NCI-H524 (cell line): ENCODE measurements at places on chromosomes 5 and 9.

DNA sequence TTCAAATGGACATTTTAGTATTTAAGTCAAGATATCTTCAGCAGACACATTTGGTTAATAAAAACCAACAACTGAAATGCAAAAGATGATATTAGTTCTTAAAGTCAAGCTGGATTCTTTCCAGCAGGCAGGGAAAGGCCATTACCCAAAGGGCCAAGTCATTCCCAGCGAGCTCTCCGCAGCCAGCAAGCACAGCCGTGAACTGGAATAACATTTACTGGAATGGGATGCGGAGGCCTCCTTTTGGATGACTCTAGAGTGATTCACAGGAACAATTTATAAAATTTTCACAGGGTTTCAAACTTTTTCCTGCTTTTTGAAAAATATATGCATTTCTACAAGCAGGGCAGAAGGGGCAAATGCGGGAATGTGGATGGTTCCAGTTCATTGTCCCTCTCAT is 76.6 kb upstream of the DAB2 start:
- no peak for DNase-seq

GRCh38 chr9:14362175-14362574 is 48.2 kb upstream of the NFIB start:
- DNase-seq: no peak

GRCh38 chr9:14497476-14497875 is 183.5 kb upstream of the NFIB start:
- no peak for DNase-seq

GRCh38 chr5:56605231-56605630 is 210.1 kb upstream of the MAP3K1 start:
- DNase-seq: no peak

DNA sequence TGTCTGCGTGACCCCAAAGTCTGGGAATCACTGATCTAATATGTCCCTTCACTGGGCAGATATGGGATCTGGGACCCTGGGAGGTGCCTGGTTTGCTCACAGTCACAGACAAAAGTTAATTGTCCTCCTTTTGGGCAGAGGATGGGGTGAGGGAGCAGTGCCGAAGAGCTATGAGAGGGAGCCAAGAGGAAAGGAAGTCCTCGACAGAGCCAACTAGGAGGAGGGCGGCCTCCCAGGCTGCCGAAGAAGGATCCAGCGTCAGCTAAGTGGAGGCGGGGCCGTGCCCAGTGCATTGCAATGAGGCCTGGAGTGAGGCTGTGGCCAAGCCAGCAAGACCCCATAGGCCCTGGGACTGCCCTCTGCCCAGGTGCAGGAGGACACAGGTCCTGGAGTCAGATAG is 11.4 kb downstream of the AIF1L start:
- DNase-seq: no peak

DNA sequence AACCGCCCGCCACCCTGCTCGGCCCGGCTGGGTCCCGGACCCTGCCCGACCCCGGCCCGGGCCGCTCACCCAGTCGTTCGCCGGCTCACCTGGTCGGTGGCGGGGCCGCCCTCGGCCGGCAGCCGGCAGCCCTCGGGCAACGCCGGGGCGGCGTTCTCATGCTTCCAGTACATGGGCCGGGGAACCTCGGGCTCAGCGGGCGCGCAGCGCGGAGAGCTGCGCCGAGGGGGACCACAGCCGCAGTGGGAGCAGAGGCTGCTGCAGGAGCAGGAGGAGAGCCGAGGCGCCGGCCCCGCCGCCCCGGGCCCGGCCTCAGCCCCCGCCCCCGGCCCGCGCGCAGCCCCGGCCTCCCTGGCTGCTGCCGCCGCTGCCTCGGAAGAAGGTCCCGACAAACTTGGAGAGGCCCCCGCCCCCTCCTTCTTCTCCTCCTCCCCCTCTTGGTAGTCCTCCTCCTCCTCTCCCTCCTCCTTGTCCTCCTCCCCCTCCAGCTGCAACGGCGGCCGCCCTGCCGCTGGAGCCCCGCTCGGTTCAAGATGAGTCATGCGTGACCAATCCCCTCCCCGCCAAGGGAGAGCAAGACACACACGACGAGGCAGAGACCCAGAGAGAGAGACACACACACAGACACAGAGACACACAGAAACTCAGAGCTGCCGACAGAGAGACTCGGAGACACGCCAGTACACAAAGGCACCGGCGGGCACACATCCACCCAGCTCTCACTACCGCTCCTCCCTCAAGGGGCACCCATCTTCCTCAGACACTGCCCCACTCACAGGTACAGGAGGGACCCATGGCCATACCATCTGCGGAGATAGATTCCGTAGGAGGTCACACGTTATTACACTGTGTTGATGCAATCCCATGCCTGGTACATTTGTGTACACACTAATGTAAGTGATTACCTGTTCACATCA is at the start of gene LHX6:
TSS of gene LHX6 (minus strand) at position 390 of the 917 bp plus-strand sequence. CDS start at position 173, 217 bp downstream.
- no peak for DNase-seq

- DNase-seq: no peak
Measured at GRCh38 chr9:104817437-104817836, 53.5 kb downstream of the NIPSNAP3B start.

GRCh38 chr5:83340511-83340918 is 131.0 kb upstream of the VCAN start:
- DNase-seq: no peak

DNA sequence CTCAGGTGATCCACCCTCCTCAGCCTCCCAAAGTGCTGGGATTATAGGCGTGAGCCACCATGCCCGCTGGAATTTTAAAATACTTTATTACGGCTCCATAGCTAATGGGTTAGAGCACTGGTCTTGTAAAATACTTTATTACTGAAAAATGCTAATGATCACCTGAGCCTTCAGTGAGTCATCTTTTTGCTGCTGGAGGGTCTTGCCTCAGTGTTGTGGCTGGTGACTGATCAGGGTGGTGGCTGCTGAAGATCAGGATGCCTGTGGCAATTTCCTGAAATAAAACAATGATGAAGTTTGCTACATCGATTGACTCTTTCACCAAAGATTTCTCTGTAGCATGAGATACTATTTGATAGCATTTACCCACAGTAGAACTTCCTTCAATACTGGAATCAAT is 26.0 kb upstream of the GNE start:
- DNase-seq: no peak

DNA sequence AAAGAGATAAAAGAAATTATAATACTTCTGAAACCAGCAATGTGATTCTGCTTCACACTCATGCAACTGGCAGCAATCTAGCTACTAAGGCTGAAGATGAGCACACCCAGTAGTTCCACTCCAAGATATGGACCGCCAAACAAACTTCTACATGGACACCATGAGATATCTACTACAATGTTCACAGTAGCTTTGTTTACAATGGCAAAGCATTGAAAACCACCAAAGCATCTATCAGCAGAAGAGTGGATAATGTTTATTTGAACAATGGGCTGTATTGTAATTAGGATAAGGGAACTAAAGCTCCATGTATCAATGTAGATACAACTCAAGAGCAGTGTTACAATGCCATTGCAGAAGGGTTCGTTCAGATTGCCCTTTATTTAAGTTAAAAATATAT is 91.2 kb upstream of the ERBIN start:
- no peak for DNase-seq

DNA sequence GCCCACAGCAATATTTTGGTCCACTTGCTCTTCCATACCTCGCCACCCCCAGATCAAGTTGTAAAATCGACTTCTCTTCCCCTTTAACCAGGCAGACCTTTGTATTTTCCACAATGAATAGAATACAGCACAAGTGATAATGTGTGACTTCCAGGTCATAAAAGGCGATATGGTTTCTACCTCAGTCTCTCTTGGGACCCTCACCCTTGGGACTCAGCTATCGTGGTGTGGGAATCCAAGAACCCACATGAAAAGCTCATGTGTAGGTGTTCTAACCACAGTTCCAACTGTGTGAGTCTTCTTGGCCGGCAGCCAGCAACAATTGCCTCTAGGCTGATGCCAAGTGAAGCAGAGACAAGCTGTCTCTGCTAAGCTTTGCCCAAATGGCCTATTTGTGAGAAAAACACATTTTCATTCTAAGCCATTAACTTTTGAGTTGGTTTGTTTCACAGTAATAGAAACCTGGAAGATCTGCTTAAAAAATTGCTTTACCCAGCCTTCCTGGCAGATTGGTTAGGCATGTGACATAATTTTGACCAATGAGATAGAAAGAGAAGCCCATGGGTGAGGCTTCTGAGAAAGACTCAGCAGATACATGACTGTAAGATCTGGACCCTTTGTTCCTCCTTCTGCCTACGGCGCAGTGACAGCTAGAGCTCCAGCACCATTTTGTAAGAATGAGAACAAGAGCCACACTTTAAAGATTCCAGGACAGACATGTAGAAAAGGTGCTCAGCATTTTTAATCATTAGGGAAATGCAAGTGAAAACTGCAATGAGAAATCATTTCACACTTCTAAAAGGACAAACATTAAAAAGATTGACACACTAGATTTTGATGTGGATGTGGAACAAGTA is 18.3 kb upstream of the MLLT3 start:
- DNase-seq: peak; percentile 71

- DNase-seq: peak; percentile 19
Measured at GRCh38 chr5:153746440-153746839, 256.0 kb downstream of the GRIA1 start.

DNA sequence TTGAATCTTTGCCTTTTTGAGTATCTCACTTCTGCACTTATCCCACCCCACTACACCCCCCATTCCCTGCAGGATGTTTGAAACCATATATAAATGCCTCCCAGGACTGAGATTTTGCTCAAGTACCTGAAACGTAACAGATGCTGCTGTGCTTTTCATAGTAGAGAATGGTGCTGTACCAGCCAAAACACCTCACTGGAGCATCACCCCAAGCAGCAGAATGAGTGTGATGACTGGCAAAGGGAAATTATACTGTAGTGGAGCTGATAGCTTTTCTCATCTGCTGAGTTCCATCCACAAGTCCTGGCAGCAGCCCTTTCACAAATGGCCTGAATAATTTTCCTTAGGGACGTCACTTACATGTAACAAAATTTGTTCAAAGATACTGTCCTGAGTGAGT is 246.1 kb downstream of the KDM4C start:
- no peak for DNase-seq

DNA sequence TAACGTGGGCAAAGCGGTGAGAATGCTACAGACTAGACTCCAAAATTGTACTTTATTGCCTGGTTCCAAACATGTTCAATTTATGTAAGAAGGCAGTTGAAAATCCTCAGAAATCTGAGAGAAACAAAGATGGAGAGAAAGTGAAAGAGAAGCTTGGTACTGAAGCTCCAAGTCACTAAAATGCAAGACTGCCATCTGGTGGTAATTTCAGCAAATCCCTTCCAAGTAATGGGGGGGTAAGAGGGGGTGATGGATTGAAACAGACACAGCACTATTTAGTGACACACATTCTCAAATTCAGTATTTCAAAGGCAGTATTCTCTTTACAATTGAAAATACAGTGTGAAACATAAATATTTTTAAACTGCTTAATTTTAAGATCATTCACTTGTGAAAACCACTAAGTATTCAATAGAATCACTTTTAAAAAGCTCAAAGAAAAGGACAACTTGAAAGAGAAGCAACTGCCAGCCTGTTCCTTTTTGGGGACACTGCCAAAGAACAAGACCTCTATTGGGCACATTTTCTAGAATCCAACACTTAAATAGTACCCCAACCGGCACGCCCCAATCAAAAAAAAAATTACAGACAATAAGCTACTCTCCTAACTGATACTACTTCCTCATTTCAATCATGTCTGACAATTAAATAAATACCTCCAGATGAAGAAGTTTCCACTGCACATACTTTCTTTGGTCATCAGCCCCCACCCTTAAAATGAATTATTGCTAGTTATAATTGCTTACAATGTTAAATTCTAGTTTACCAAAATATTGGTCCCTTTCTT is 131.5 kb downstream of the AGTPBP1 start:
- peak; percentile 26 for DNase-seq

- DNase-seq: no peak
Measured at GRCh38 chr9:106420511-106420944, 442.4 kb upstream of the ZNF462 start.

GRCh38 chr5:140111011-140111858 is 2.7 kb upstream of the PURA start:
- DNase-seq: no peak

DNA sequence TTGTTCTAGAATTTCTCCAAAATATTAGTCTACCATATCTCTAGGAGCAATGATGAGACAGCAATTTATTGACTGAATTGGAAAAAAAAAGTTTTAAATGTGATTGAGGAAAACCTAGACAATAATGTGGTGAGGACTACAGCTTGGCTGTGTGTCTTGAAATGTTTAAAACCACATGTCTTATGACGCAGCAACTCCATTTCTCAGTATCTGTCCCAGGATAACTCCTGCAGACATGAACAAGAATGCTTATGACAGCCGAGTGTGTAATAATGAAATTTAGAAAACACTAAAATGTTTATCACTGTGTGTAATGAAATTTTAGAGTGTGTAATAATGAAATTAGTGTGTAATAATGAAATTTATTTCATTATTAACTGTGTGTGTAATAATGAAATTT is 254.1 kb upstream of the DAPK1 start:
- DNase-seq: no peak

DNA sequence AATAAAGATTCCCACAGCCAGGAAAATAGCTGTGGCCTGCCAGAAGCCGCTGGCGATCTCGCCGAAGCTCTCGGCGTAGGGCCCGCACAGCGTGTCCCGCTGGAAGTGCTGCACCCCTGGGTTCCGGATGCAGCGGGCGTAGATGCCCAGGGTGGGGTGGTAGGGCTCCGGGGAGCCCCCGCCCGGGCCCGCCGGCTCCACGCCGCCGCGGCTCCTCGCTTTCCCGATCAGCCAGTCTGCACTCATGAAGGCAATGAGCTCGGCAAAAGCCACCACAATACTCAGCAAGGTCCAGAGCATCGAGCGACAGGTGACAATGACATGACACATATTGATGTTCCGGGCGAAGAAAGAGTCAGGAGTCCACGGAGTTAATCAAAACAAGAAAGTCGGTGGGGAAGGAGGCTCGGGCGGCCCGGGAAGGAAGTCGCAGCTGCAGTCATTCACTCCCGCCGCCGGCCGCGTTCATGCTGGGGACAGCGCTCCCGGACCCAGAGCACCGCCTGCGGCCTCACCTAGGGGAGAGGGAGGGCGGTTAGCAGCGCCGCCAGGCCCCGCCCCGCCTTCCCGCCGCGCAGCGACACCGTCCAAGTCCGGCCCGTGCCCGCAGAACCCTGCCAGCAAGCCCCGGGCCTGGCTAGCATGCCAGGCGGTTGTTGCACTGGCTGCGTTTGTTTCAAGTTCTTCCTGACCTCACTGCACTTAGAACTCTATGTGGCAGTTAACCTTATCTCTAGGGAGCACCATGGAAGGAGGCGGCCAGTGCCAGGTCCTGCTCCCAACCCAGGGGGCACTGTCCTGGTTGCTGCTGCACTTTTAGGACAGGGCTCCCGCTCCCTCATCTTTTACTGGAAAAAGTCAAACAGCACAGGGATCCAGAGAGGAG is 138.4 kb downstream of the LHFPL2 start:
- DNase-seq: no peak

- no peak for DNase-seq
Measured at GRCh38 chr5:1470762-1471211, 25.5 kb upstream of the SLC6A3 start.

GRCh38 chr9:89312222-89312571 is 1.2 kb downstream of the CKS2 start:
- DNase-seq: no peak

DNA sequence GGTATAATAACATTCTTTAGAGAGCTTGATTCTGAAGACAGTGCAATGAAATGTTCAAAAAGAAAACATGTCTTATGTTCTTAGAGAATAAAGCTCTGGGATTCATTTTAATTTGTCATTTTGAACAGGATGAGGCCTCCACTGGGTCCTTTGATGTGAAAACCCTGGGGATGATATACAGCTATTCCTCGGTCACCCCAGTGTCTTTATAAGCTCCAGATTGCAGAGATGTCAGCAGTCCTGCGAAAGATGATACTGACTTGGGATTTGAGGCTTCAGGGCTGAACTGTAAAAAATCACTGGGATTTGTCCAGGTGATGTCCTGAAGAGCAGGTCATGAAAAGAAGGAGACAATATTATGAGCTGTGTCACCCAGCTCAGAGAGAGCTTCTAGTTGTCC is 529.7 kb upstream of the ZNF608 start:
- DNase-seq: peak; percentile 4
